ENCODE measurements at places on chromosomes 7 and 10.

GRCh38 chr7:2237109-2237602 is 4.4 kb upstream of the MAD1L1 start:
- DNase-seq = no peak

DNA sequence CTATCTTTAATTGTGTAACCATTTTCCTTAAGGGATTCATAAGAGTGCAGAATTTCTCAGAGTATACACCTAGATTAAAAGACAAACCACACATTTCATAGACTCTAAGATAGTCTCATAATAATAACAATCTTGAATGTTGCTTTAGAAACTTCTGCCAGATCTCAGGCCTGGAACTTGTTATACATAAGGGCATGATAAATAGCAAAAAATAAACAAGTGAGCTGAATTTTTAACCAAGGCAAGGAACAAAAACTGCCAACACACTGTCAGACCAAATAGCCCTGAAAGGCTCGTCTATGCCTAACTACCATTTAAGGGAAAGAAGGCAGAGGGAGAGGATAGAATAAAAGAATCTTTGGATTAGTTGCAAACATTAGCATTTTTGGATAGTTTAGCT is 65.8 kb upstream of the SEMA3C start:
- DNase-seq = no peak

- DNase-seq = no peak
Observed at GRCh38 chr7:22601003-22601402, 101.0 kb upstream of the STEAP1B start.

GRCh38 chr10:50541921-50542320 is 81.8 kb downstream of the SGMS1 start:
- DNase-seq = no peak

- DNase-seq = no peak
Observed at GRCh38 chr10:113151190-113151666, 201.2 kb downstream of the TCF7L2 start.

GRCh38 chr7:31811650-31812461 is 124.8 kb downstream of the PPP1R17 start:
- peak; percentile 26 for DNase-seq

DNA sequence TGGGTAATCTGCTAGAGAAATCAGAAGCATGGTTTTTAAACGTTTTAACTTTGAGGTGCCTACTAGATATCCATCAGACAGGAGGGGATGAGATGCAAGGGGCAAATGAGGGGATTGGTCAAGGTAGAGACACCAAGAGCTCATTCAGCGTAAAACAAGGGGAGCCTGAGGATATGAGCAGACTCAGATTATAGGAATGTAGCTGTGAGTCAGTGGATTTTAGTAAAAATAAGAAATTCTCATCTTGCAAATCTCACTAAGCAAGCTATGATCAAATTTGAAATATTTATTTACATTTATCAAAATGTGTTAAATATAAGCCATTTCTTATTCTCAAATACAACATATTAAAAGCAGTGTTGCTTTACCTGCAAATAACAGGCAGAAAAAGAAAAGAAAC is 21.4 kb upstream of the TFEC start:
- DNase-seq = no peak

- DNase-seq = no peak
Observed at GRCh38 chr10:9781666-9782065, 1236.0 kb upstream of the CELF2 start.

GRCh38 chr10:119457966-119458766 is 84.4 kb downstream of the RGS10 start:
- DNase-seq = no peak

DNA sequence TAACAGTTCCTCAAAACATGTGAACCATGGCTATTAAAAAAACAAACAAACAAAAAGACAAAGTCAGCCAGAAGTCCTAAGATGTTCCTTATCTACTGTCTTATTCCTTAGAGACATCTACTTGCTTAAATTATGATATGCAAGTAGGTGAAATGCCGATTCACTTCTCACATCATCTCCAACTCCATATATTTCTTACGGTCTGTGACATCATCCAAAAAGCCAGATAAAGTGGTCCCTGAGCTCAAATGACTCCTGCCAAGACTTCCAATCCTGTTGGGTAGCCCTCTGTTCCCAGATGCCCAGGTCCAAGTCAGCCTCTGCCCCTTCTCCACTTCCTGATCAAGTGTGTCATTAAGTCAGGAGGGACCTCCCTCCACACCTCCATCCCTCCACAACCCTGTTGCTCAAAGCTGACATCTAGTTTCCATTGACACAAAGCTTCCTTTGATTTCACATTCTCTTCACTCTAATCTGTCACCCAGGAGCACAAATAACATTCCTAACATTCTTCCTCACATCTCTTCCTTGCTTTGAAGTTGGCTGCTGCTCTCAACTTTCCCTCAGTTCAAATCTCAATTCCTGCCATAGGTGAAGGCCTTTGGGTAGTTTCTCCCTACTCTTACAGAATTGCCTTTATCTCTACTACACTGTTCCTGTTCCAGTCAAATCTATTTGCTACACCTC is 56.1 kb upstream of the PDLIM1 start:
- no peak for DNase-seq

DNA sequence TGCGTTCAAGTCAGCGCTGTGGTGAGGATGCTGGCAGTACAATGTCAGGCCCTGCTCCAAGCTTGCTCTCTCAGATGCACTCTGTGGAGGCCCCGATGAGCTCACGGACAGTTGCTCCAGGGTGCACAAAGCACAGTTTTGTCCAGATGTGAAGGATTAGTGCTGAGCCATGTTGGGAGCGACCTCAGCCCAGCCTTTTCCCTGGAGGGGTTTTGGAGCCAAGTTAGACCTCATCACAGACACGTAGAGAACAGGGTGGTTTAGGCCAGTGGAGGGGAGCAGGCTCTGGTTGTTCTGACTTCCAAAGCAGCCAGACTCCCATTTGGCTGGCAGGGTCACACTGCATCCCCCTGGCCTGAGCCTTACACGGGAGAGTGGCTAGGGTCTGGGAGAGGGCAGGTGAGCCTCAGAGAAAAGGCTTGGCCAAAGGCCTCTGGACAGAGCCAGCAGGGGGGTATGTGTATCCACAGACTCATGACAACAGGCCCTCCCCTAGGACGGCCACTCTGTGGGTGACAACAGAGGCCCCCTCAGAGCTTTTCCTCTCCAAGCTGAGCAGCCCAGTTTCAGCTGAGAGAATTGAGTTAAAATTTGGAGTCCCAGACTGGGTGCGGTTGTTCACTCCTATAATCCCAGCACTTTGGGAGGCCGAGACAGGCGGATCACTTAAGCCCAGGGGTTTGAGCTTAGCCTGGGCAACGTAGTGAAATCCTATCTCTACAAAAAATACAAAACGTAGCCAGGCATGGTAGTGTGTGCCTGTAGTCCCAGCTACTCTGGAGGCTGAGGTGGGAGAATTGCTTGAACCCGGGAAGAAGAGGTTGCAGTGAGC is 4.7 kb downstream of the PLAC9 start:
- no peak for DNase-seq

DNA sequence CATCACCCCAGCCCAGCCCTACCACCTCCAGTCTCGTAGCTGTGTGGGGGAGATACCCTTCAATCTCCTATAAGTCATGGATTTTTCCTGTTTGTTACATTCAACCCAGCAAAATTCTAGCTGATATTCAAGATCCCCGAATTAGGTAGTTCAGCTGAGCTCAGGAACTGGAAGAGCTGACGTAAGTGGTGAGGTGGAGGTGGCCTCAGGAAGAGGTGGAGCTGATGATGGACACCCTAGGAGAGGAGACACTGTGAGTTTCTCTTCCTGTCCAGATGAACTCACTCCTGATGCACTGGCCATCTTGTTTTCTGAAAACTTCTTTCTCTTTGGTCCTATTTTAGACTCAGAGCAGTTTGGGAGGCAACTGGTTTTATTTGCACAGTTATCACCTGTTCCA is 90.5 kb upstream of the PITRM1 start:
- DNase-seq = no peak

- DNase-seq = no peak
Observed at GRCh38 chr7:44175730-44176129, 13.5 kb downstream of the GCK start.

DNA sequence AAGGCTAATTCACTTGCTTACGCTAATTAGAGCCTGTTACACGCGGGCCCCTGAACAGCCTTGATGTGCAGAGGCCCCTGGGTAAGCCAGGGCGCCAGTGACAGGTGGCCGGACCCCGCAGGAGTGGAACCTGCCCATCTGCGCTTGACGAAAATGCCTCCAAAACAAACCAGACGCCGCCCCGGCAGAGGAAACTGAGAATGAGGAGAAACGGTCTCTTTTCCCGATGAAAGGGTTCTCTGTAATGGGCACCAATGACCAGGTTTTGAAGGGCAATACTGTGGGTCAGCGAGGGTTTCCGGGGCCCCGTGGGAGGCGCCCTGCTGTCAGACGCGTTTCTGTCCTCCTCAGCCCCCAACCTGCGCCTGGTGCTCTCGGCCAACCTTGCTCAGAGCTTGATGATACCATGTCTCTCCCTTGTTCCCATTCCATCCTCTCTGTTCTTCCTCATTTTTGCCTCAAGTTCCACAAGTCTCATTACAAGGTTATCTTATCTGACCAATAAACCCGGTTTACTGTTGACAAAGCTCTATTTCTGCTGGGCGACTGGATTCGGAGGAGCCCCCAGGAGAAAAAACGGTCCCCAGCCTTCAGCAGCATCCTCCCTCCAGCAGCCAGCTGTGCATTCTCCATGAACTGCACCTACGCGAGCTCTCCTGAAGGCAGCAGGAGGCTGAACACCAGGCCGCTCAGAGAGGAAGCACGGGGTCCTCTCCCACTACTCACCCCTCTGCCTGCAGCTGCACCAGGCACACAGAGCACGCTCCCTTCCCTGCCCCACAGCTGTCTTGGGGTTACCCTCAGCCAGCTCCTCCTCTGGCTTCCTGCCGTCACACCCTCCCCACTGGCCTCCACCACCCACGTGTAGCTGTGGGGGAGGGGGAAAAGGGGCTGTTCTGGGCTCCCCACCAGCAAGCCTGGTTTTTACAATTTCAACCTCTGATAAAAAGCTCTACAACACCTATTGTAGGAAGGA is 202.0 kb downstream of the MAD1L1 start:
- DNase-seq = no peak

GRCh38 chr7:131424219-131424822 is 96.6 kb downstream of the MKLN1 start:
- peak; percentile 11 for DNase-seq

- DNase-seq = no peak
Observed at GRCh38 chr10:24209432-24209771, 464 bp downstream of the KIAA1217 start.

- no peak for DNase-seq
Observed at GRCh38 chr7:140773104-140773503, 76.6 kb downstream of the NDUFB2 start.

DNA sequence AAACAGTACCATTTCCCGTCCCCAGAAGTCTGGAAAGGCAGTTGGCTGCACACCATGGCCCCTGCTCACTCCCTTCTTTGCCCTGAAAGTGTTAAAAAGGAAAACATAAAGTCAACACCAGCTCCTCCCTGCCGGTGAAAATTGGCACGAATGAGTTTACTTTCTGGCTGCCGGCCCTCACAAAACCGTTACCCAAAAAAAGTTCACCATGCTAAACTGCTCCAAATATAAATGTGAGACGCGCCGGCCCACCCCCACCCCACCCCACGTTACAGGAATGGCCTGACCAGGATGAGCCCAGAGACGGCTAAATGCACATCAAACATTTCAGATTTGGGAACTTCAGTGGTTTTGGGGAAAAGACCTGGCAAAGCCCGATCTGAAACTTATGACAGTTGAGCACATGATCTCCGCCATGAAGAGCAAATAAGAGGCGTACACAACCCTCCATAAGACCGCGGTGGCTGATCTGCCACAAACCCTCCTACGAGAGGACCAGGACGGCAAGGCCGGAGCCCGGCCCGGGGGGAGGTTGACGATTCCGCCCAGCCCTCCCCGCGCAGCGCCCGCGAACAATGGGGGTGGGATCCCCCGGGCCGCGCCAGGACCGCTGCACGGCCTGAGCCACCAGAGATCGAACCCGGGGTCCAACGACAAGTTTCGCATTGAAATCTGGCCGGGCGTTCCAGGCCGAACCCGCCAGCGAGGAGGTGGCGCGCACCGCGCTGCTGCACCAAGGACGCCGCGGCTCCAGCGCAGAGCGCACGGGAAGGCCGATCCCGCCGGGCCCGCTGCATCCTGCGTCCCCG is 952 bp downstream of the DIP2C start:
- no peak for DNase-seq

- no peak for DNase-seq
Observed at GRCh38 chr7:141355032-141355431, 196.2 kb upstream of the AGK start.

DNA sequence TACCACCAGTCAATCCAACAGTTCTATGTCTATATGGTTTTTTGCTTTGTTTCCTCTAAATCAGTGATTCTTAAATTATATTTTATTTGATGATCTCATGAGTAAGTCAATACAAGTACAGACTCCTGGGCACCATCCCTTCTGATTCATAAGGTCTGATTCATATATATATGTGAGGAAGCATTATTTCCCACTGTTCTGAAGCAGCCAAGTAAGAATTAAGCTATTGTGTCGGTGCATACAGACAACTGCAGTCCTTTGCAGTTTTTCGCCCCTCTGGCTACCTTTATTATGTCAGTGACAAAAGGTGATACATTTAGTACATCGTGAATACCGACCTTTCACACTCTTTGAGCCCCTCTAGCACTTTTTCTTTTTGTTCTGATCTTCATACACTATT is 1079.6 kb upstream of the C7orf33 start:
- no peak for DNase-seq

- DNase-seq = no peak
Observed at GRCh38 chr7:88116235-88116795, 103.5 kb downstream of the SRI start.

DNA sequence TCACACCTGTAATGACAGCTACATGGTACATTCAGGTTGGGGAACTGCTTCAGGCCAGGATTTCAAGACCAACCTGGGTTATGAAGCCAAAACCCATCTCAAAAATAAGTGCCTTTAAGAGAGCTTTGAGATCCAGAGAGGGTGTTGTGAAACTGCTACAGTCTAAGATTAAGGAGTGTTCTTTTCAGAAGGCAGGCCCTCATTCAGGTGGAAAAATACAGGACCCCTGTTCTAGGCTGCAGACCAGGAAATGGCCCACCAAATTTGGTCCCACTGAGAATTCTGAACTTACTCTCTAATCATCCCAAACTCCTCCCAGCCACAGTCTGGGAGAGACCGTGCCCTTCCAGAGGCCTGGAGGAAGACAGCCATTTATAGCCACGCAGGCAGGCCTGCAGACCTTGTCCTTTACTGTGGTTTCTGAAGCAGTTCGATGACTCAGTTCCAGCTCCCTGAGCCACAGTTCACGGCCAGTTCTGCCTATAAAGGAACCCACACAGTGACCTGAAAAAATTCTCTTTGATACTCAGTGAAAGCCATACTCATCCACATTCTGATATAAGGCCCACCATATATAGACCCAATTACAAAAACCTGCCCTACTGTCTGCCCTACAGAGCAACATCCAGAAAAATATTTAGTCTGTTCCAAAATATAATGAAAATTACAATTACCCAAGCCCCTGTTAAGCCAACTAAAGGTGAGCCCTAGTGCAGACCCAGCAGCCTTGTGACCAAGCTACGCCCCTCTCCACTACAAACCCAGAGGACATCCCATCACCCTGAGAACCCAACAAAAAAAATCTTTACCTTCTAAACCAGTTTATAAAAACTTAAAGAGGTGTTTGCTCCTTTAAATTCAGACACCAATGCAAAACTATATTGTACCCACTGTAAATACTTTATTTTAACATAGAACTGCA is 21.2 kb downstream of the ZNF680 start:
- no peak for DNase-seq

GRCh38 chr7:116836048-116836447 is 26.3 kb upstream of the CAPZA2 start:
- DNase-seq = no peak

- DNase-seq = no peak
Observed at GRCh38 chr7:28682801-28683200, 270.5 kb downstream of the CREB5 start.

- no peak for DNase-seq
Observed at GRCh38 chr7:8197994-8198698, 63.8 kb downstream of the ICA1 start.
